ENCODE measurements at places on chromosomes 2 and 18.

DNA sequence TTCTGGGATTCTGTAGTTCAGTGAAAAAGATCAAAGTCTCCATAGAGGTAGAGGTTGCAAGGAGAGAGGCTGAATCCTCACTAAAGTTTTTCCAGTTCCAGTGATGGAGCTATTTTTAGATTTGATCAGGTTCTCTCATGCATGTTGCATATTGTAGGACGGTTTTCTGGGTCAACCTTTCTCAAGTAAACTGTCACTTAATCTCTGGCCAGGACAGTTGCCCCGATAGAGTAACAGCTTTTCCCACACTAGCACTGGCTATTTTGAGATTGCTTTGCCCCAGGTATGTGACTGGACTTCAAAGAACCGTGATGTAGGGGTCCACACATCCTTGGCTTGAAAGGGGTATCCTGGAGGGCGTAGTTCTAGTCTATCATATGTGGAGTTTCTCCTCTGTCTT lies 101.2 kb upstream of the MSH2 start:
- DNase-seq = no peak

- no peak for DNase-seq
Observed at GRCh38 chr18:58335223-58335622, 291.2 kb downstream of the NEDD4L start.

- no peak for DNase-seq
Observed at GRCh38 chr2:200640176-200640575, 54.4 kb downstream of the AOX1 start.

GRCh38 chr2:230677201-230677946 lies 35.3 kb upstream of the CAB39 start:
- DNase-seq = no peak
